Midbrain (tissue), 1 donor: ENCODE measurements at places on chromosomes 11 and 22.

DNA sequence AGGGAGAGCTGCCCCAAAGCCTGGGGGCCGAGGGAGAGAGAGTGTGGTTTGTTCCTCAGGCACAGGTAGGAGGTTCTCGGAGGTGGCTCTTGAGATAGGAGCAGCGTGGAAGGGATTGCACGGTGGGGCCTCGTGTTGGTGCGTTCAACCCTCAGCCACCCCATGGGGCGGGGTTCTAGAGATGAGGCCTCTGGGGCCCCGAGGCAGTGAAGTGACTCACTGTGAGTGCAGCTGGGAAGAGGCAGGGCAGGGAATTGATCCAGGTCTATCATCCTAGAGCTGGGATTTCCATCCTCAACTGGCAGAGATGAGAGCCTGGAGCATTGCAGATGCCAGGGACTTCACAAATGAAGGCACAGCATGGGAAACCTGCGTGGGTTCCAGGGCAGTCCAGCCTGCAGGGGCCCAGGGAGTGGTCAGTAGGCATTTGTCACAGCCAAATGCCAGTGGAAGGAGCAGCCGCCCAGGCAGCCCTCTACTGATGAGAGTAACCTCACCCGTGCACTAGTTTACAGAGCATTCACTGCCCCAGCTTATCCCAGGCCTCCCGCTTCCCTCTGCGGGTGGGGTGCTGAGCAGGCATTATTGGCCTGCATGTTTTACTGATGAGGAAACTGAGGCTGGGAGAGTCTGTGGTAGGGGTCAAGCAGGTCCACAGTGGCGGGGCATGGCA is 5.1 kb upstream of the SMARCB1 start:
- no peak for DNase-seq

DNA sequence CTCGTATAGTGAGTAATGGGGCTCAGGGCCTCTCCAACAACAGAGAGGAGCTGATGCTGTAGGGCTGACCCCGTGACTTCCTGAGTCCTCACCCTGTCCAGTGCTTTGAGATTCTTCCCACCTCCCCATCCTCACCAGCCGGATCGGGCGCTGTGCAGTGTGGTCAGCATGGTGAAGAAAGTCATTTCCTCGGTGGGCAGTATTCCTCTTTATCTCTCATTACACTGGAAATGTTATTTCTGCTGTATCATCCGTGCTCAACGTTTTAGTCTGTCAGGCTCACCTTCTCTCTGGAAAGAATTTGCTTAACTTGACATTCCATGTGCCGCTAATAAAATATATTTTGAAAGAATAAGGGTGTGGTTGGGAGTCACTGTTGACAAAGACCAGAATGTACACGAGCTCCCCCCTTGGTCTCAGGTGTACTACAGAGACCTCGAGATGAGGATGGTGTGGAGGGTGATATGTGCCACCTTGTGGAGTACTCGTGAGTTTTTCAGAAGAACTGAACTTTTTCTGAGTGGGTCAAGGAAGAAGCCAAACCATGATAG is 25.7 kb upstream of the SCGB1A1 start:
- DNase-seq = no peak

DNA sequence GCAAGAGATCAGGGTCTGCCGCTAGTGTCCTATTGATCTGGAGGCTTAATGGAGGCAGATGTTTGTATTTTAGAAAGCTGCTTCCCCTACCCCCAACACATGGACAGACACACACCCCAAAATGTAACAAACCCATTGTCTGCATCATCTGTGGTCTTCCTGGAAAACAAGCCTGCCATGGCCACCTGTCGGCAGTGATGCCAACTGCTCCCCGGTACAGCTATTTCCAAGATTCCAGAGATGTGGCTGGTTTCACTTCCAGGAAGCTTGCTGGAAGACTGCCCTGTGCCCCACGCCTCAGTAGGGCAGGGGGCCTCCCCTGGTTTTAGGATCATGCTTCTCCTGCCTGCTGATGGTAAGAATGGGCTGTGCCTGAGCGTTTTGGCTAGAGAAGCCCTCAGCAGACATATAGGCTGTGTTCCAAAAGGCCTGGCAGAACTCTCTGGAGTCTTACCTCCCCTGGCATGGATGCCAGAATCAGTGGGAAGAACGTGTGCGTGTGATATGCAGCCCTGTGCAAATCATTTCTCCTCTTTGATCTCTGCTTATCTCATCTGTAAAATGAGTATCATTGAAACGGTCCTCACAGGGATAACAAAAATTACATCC is 108.6 kb downstream of the FBXO7 start:
- no peak for DNase-seq

GRCh38 chr11:77467233-77467632 is 6.7 kb downstream of the PAK1 start:
- DNase-seq = no peak

GRCh38 chr22:41742918-41743317 is 43.6 kb downstream of the MEI1 start:
- DNase-seq = no peak

GRCh38 chr22:46024136-46024840 is 47.3 kb upstream of the WNT7B start:
- DNase-seq = no peak

DNA sequence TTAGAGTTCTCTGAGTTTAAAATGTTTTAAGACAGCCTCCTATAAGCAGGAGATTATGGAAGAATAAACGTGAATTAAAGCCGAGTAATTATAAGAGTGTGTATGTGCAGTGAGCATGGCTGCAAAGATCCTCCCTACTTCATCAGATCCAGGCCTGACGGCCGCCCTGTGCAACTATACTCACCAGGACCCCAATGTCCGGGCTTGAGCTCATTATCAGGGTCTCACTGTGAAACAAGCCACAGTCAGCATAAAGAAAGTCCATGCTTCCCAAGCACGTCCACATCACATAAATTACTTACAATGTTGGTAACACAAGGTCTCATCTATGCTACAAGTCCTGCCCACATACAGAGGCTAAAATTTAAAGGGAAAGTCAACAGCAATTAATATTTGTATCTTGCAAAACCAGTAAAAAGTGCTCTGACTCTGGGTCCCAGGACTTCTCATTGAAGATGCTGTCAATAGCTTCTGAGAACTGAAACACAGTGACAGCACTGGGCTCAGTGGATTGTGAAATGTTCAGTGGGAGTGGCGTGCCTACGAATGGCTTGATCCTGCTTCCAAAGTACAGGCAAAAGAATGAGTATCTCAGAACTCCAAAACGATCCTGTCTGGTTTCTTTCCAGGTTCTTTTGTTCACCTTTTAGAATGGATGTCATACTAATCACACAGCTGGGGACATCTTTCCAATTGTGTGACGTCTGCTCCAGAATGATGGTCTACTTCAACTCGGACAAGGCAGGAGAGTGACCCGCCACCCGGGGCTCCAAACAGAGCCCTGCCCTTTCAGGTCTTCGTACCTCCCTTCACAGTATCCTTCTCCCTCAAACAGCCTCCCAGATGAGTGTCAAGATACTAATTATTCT is 72.1 kb upstream of the ARFGAP3 start:
- peak; percentile 8 for DNase-seq

- DNase-seq = no peak
Observed at GRCh38 chr22:29830585-29830984, 7.5 kb downstream of the ASCC2 start.

GRCh38 chr11:23494981-23495380 is 634.7 kb upstream of the CCDC179 start:
- no peak for DNase-seq

DNA sequence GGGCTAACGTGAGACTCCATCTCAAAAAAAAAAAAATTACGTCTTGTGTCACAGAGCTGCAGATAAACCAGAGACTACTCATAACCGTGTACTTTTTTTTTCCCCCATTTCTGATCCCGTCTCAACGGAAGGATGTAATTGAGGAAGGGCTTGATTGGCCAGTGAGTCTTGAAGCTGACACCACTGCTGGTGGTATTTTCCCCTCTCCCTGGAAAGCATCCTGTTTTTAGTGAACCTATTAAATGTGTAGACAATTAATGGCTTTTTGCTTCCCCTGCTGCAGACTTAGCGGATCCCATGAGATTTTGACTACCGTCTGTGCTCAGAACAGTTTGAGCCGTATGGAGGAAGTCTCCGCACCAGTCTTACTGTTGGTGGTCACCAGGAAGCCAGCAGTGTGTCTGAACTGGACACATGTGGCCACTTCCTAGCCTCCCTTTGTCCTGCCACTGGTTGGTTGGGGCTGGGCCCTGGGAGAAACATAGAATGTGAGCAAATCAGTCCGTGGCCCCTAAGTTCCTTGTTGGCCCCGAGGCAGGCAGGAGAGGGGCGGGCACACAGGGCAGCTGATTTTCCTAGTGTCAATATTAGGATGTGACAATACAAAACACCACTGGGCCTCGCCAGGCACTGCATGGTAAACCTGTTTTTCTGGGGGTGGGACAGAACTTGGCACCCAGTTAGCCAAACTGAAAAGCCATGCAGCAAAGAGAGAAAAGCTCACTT is 3.1 kb downstream of the BIK start:
- no peak for DNase-seq

DNA sequence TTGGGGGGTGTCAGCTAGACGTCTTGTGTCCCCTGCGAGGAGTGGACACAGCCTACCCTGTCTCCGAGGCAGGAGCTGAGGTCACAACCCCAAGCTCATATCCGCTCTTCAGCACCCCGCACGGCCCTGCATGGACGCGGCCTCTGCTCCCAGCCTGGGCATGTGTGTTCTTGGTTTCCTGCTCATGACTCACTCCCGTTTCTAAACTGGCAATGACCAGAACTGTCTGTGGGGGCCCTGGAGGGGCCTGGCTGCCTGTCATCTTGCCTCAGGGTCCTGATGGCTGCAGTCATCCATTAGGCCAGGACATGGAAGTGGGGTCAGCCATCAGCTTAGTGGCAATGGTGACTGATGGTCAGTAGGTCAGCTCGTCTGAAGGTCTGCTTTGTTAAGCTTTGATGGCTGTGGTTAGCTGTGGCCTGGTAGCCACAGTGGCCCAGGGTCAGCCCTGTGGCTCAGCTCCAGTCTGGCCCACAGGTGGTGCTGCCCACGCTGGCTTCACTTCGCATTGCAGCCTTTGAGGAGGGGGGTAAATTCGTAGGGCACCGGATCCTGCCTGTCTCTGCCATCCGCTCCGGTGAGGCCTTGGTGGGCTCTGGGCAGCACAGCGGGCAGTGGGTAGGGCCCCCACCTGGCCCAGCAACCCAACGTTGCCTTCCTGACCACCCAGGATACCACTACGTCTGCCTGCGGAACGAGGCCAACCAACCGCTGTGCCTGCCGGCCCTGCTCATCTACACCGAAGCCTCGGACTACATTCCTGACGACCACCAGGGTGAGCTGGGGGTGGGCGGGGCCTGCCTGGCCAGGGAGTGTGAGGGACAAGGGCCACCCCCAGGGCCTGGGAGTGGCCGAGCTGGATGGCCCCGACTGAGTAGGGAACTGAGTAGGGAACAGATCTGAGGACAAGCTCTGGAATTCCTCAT is 12.0 kb downstream of the PLCB3 start:
- no peak for DNase-seq

GRCh38 chr11:113634940-113635575 is 71.0 kb downstream of the TMPRSS5 start:
- no peak for DNase-seq

GRCh38 chr11:119676461-119677020 is 52.5 kb downstream of the NECTIN1 start:
- DNase-seq = no peak
